Gastroesophageal sphincter (tissue), 4 donors: ENCODE measurements at places on chromosomes 3 and 15. TPM values are rescaled to one million over a fixed set of nuclear protein-coding genes. Genes with fewer than 3 reads are reported as not detected.

GRCh38 chr15:63601026-63601703, 4.0 kb downstream of the FBXL22 start:
- ATAC-seq, result peak; percentile 6
- H3K27me3 ChIP-seq, result no peaks in the 10 kb centered on the region
- peaks cover 75% of the 10 kb centered on the region for H3K4me1 ChIP-seq

DNA sequence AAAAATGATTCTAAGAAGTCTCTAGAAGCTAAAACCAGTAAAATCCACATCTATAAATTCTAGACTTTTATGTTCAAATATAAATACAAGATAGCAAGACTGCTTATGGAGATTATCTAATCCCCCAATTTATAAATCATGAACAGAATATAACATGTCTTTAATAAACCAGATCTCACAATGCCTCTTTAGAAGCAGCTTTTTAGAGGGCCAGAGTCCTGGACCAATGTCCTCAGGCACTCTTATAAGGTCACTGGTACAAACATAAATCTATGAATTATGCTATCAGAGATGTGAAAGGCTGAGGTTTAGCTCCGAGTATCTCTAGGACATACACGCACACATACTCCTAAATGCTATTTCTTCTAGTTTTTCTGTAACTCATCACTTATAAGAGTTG, 78.3 kb downstream of the ADAM10 start:
- no peaks in the 10 kb centered on the region for H3K27me3 ChIP-seq
- no peaks in the 10 kb centered on the region for H3K4me1 ChIP-seq
- no peak overlapping the region for H3K4me3 ChIP-seq
- no peak for ATAC-seq
- H3K36me3 ChIP-seq, result no peaks in the 10 kb centered on the region
- no peak overlapping the region for H3K27ac ChIP-seq

- no peaks in the 10 kb centered on the region for H3K36me3 ChIP-seq
- no peak overlapping the region for H3K27ac ChIP-seq
- no peak overlapping the region for H3K4me3 ChIP-seq
- no peaks in the 10 kb centered on the region for H3K27me3 ChIP-seq
- H3K4me1 ChIP-seq, result no peaks in the 10 kb centered on the region
Observed at GRCh38 chr3:197000211-197000610, 29.4 kb downstream of the MELTF start.

- no peak overlapping the region for H3K4me3 ChIP-seq
- H3K4me1 ChIP-seq, result no peaks in the 10 kb centered on the region
- no peak overlapping the region for H3K27ac ChIP-seq
- no peaks in the 10 kb centered on the region for H3K27me3 ChIP-seq
Observed at GRCh38 chr3:118963711-118964110, 70.9 kb downstream of the IGSF11 start.

DNA sequence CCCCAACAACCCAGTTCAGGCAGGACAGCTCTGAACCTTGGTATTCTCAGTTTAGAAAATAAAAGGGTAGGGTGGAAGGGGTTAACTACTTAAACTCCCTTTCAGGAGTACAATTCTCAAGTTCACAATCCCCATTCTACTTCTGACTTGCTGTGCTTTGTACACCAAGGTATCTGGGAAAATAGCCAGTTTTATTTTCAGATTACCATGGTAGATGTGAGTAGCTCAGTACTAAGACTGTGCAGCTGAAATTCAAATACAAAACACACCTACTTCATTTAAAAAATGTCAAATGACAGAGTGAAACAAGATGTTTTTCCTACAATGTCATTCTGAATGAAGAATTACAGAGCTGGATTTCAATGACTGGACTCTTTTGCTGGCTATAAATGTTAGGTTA, 27.4 kb downstream of the SLC7A14 start:
- no peak overlapping the region for H3K27ac ChIP-seq
- ATAC-seq, result no peak
- no peaks in the 10 kb centered on the region for H3K27me3 ChIP-seq
- no peaks in the 10 kb centered on the region for H3K36me3 ChIP-seq

- no peak for ATAC-seq
- no peaks in the 10 kb centered on the region for H3K4me1 ChIP-seq
- no peak overlapping the region for H3K4me3 ChIP-seq
- H3K27ac ChIP-seq, result no peak overlapping the region
Observed at GRCh38 chr15:31081056-31081455, 20.5 kb downstream of the TRPM1 start.

- no peaks in the 10 kb centered on the region for H3K36me3 ChIP-seq
- no peaks in the 10 kb centered on the region for H3K27me3 ChIP-seq
- H3K4me1 ChIP-seq, result no peaks in the 10 kb centered on the region
- no peak for ATAC-seq
Observed at GRCh38 chr3:179608931-179609720, 4.5 kb downstream of the NDUFB5 start.

DNA sequence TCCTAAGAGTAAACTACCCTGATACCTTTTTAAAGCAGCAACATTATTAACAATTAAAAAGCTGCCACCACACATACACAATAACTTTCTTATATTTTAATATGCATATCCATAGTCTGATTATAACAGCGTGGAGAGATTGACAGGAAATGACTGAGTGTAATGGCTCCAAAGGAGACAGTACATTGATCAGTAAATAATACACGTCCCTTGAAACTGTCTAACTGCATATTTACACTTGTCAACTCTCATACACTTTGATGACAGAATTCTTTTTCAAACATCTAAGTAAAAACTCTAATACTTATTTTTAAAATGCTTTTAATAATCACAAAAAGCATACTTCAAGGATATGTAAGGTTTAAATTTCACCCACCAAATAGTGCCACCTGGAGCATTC, 99.5 kb downstream of the FOXP1 start:
- H3K4me3 ChIP-seq, result no peak overlapping the region
- H3K36me3 ChIP-seq, result no peaks in the 10 kb centered on the region
- peaks cover 17% of the 10 kb centered on the region for H3K4me1 ChIP-seq
- H3K27me3 ChIP-seq, result no peaks in the 10 kb centered on the region
- no peak overlapping the region for H3K27ac ChIP-seq

GRCh38 chr3:171967137-171967783, 72.1 kb upstream of the FNDC3B start:
- H3K4me3 ChIP-seq, result no peak overlapping the region
- no peaks in the 10 kb centered on the region for H3K36me3 ChIP-seq
- H3K4me1 ChIP-seq, result peaks cover 5% of the 10 kb centered on the region
- H3K27me3 ChIP-seq, result no peaks in the 10 kb centered on the region
- H3K27ac ChIP-seq, result peak overlapping the region; percentile 25
- peak; percentile 87 for ATAC-seq

DNA sequence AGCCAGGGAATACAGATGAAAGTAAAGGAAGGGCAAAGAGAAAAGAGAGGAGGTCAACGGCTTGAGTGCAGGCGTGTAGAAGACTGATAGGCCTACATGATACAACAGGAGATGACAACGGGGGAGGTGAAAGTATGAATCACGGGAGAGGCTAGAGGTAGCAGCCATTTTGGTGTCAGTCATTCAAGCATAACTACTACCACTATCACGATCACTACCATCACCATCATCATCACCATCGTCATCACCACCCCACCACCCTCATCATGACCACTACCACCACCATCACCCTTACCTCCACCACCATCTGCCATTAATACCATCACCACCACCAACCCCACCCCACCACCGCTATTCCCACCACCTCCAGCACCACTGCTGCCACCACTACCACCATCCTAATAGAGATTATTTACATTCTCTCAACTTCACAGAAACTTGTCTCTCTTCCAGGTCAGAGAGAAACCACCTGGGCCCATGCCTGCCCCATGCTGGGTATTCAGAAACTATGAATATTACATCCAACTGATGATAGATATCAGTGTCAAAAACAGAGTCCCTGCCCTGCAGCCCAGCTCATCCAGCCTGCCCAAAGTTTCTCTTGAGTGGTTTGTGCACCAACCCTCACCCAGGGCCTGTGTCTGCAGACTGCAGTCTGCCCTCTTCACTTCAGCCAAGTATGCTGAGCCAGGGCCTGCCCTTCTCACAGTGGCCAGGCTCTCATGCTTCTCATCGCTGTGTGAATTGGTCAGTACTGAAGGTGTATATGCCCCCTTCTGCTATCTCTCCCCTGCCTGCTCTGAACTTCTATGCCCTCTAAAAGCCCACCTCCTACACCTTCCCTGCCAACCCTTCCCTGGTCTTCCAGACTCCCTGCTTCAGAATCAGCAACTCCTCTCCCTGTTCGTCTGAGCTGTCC, 215.6 kb upstream of the TLE3 start:
- ATAC-seq, result no peak
- no peak overlapping the region for H3K4me3 ChIP-seq
- no peak overlapping the region for H3K27ac ChIP-seq
- H3K27me3 ChIP-seq, result no peaks in the 10 kb centered on the region
- H3K36me3 ChIP-seq, result no peaks in the 10 kb centered on the region

- H3K36me3 ChIP-seq, result no peaks in the 10 kb centered on the region
- no peaks in the 10 kb centered on the region for H3K27me3 ChIP-seq
- no peak overlapping the region for H3K27ac ChIP-seq
- H3K4me1 ChIP-seq, result no peaks in the 10 kb centered on the region
- ATAC-seq, result no peak
- H3K4me3 ChIP-seq, result no peak overlapping the region
Observed at GRCh38 chr15:47887241-47887800, 170.0 kb downstream of the SEMA6D start.

DNA sequence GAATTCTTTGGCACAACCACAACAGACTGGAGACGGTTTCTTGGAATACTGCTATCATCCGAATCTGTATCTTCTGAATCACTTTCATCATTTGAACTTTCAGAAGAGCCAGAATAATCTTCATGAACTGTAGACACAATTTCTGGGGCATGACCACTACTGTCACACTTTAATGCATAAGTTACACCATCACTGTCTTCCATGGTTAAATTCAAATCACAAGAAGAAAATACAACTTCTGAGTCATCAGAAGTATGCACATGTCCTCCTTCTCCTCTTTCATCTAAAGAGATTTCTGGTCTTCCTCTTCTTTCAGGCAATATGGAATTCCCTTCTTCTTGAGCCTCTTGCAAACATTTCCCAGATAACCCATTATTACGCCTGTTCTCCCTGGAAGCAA, 42.5 kb downstream of the SETD2 start:
- H3K4me3 ChIP-seq, result no peak overlapping the region
- H3K4me1 ChIP-seq, result no peaks in the 10 kb centered on the region
- H3K36me3 ChIP-seq, result no peaks in the 10 kb centered on the region
- no peaks in the 10 kb centered on the region for H3K27me3 ChIP-seq

GRCh38 chr15:98731712-98732450, 83.5 kb downstream of the IGF1R start:
- H3K4me1 ChIP-seq, result peaks cover 19% of the 10 kb centered on the region
- peak overlapping the region; percentile 4 for H3K27ac ChIP-seq

GRCh38 chr15:70507772-70508371, 255.5 kb downstream of the UACA start:
- H3K27ac ChIP-seq, result no peak overlapping the region
- H3K4me1 ChIP-seq, result no peaks in the 10 kb centered on the region
- H3K27me3 ChIP-seq, result no peaks in the 10 kb centered on the region
- no peaks in the 10 kb centered on the region for H3K36me3 ChIP-seq
- ATAC-seq, result no peak

GRCh38 chr3:146195605-146196004, 34.6 kb upstream of the PLOD2 start:
- no peak for ATAC-seq
- no peak overlapping the region for H3K4me3 ChIP-seq
- H3K4me1 ChIP-seq, result peaks cover 6% of the 10 kb centered on the region
- H3K36me3 ChIP-seq, result peaks cover 37% of the 10 kb centered on the region
- H3K27me3 ChIP-seq, result no peaks in the 10 kb centered on the region

Gene GABRR3
- total RNA-seq, result not detected

Gene ZKSCAN7
- 5.7 TPM for total RNA-seq

Gene PPM1L
- total RNA-seq, result 48.8 TPM

Gene MYEF2
- total RNA-seq, result 94.2 TPM

Gene OXTR
- 0.27 TPM for total RNA-seq

Gene TRA2B
- 119 TPM for total RNA-seq

Gene PLA2G4D
- total RNA-seq, result not detected

Gene ITIH1
- not detected for total RNA-seq
